ENCODE measurements at places on chromosomes 2 and 18.

DNA sequence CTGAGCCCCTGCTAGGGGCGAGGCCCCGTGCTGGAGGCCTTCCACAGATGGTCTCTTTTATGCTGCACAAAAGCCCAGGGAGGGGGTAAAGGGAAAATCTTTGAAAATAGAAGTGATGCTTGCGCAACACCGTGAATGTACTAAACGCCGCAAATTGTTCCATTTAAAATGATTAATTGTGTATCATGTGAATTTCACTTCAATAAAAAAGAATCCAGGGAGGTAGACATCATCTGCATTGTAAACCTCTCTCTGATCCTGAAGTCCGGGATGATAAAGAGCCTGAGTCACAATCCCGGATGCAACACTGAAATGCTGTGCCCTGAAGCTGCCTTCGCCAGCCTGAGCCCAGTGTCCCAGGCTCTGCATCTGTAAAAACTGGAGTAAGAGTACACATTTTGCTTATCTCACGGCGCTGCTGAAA, 107.7 kb upstream of the PPP1CB start:
- no peak for DNase-seq

- DNase-seq, result no peak
These were observed 67.3 kb upstream of the TNP1 start for GRCh38 chr2:216927163-216927562.

DNA sequence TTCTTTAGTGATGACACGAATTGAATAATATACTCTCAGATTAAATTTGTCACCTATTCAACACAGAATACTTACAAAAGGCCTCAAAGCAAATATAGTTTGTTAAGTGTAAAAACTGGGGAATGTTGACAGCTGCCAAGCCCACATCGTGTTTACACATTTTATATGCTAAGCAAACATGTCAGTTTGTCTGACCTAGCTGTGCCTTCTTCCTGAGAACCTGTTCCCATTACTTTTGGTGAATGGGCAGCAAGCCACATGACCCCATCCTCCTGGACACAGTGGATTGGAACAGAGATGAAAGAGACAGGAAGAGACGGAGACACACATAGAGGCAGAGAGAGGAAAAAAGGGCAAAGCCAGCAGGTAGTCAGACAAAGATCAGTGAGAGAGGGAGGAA, 22.9 kb upstream of the CUL3 start:
- no peak for DNase-seq

DNA sequence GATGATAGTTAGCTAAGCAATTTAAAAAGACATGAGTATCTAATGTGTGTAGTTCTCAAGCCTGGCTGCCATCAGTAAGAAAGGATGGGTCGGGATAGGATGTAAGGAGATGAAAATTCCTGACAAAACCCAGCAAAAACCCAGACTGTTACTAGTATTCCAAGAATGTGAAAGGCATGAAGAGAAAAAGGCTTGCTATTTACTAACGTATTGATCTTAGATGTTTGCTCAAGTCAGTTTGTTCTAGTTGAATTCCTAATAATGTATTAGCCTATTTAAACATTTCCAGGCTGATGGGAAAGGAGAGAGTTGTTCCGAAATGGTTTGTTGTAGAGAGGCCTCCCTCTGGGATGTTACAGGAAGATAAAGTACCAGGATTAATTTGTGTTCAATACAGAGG, 88.2 kb downstream of the ZNF532 start:
- no peak for DNase-seq

GRCh38 chr2:172049567-172050120, 35.7 kb upstream of the DLX1 start:
- DNase-seq, result no peak

GRCh38 chr2:241238693-241239198, 50.3 kb downstream of the ANO7 start:
- no peak for DNase-seq

GRCh38 chr18:62634458-62634857, 80.9 kb upstream of the PHLPP1 start:
- no peak for DNase-seq

GRCh38 chr2:54348646-54349045, 92.6 kb upstream of the TSPYL6 start:
- DNase-seq, result no peak

DNA sequence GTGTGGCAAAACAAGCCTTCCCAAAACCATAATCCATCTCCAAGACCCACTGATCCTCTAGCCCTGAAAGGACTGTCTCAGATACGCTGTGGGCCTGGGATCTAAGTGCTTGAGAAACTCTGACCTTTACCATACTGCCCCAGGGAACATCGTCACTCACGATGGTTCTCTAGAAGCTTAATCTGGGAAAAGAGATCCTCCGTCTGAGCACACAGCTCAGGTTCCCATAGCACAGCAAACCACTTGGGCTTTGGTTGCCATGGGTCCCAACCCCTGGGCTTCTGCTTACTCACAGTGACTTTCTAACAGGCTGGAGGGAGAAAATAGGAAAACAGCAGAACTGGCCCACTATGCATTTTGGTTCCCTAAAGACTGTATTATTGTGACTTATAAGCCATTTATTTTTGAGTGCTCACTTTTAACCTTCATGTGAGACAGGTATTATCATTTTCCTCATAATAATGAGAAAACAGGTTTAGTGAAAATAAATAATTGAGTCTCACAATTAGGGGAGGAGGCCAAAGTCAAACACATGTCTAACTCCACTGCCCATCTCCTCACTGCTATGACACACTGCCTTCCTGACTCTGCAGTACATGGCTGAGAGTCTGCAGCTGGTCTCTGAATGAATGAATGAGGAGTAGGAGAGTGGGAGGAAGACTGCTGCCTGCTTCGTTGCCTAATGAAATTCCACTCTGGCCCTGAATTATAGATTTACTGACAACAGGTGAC, 46.7 kb downstream of the REEP1 start:
- DNase-seq, result no peak

- DNase-seq, result no peak
These were observed 69.4 kb downstream of the EMILIN2 start for GRCh38 chr18:2916184-2916583.

DNA sequence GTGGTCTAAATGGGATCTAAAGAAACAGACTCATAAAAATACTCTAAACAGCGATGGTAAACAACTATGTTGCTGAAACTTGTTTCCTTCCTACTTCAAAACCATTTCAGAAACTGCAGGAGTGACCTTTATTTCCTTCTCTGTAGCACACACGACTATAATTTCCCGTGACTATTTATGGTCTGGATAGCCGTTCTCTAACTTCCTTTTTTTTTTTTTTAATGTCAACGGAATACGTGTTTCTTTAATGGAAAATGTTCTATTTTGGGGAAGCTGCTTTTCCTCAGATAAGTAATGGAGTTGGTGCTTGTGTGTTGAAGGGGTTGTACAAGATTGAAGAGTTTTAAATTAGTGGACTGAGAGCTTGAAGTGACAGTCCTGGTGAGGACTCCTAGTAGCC, 224.1 kb downstream of the PHLPP1 start:
- DNase-seq, result no peak

GRCh38 chr18:59908799-59909198, 9.0 kb downstream of the PMAIP1 start:
- no peak for DNase-seq

DNA sequence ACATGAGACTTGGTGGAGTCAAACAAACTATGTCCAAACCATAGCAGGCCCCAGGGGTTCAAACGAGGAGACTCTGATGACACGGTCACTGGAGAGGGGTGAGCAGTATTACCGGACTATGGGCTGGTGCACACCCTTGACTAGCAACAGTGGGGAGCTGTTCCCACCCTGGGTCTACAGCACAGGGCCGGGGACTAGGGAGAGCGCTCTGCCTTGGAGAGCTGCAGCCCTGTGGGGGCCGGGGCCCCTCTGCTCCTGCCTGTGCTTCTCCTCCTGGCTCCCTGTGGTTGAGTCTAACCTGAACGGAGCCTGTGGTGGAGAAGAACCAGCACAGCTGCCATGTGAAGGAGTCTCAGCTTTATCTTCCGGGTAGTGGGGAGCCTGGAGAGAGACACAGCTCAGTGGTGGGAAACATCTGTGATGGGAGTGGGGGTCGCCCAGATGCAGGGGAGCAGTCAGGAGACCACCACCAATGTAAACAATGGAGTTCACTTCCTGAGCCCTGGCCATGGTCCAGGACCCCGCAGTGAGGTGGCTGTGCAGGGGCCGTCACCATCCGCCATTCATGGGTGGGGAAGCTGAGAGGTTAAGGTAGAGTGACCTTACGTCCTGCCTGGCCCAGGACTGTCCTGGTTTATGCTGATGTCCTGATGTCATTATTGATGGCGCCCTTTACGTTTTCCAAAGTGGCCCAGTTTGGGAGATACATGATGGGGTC, 195.7 kb upstream of the TWIST2 start:
- DNase-seq, result no peak

- DNase-seq, result no peak
These were observed 23.0 kb upstream of the TNP1 start for GRCh38 chr2:216882876-216883275.

DNA sequence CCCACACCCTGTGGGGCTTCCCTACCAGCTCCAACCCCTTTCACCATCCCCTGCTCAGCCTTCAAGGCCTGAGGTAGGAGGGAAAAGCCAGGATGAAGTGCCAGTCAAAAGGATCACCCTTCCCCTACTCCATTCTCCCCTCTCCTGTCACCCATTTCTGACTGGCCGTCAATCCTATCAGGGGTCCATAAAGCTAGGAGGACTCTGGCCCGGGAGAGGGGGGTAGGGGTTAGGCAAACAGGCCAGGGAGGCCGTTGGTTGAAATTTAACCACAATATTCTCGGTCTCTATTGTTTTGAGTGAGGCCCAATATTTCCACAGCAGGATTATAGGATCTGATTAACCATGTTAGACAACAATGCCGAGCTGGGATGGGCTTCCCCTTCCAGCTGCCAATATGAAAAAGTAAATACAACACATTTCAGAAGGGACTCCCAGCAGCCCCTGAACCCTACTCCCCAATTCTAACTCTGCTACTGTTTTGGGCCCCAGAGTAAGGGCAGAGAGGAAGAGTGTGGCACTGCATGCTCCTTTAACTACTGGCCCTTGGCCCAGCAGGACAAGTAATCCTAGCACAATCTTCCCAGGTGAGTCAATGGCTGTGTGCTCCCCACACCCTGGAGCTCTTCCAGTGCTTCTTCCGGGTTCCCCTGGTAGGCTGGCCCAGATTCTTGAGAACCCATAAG, 10.6 kb upstream of the IHH start:
- no peak for DNase-seq
